ENCODE measurements at places on chromosomes 7 and 10.

- no peak for DNase-seq
Observed at GRCh38 chr10:11551916-11552602, 59.4 kb downstream of the USP6NL start.

- DNase-seq = no peak
Observed at GRCh38 chr10:120369856-120370276, 87.2 kb upstream of the PLPP4 start.

DNA sequence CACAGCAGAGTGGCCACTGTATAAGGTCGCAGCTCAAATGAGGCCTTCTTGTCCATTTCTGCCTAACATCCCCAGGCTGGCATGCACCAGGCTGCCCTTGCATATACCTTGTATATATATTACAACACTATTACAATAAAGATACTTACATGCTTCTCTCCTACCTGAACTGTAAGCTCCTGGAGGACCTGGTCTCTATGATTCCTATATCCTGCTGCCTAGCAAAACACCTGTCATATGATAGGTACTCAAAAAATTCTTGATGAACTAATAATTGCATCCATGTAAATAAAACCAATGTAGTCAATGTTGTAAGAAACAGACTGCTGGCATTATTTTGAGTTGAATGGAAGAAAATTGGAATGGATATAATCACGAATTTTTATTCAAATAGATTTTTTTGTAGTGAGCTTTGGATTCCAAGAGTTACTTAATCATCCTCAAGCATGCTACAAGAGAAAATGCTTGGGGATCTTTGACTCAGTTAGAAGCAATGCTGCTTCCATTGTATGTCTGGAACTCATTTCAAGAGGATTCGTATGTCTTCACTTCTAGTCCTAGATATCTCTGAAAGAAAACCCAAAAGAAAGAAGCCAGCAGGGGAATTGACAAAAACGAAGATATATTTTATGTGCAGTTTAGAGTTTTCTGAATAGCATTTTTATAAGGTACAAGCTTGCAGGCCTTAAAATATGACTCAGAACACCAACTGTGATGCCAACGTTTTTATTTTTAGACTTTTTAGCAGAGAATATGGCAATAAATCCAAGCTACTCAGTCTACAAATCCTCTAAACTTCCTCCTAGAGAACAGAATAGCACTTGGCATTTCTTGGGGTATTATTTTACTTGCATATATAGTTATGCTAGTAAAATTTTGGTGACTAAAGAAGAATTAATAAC lies 53.1 kb downstream of the OSBPL3 start:
- no peak for DNase-seq

DNA sequence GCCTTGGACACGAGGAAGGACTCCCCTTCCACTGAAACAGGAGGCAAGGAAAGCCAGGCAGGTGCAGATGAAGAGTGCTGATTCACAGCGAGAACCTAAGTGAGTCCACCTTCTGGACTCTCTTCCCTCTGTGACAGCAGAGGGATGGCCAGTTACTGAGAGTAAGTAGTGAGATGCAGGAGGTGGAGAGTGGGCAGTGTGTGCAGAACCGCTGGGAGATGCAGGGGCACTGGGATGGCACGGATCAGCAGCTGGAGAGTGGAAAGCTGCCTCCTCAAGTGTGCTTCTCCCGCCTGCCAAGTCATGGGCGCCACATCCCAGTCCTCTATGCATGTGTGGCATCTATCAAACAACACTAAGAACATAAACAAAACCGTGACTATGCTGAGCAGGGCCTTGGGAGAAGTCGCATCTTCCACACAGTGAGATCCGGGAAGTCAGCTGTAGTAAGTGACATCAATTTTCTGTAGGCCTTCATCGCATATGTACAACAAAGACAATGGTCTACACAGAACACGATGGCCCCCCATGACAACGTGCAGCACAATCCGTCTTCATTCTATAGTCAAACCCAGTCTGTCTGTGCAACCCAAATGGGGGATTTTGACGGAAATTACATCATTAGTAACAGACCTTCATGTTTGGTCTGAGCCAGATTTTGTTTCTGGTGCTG lies 217.4 kb upstream of the KLF14 start:
- no peak for DNase-seq

DNA sequence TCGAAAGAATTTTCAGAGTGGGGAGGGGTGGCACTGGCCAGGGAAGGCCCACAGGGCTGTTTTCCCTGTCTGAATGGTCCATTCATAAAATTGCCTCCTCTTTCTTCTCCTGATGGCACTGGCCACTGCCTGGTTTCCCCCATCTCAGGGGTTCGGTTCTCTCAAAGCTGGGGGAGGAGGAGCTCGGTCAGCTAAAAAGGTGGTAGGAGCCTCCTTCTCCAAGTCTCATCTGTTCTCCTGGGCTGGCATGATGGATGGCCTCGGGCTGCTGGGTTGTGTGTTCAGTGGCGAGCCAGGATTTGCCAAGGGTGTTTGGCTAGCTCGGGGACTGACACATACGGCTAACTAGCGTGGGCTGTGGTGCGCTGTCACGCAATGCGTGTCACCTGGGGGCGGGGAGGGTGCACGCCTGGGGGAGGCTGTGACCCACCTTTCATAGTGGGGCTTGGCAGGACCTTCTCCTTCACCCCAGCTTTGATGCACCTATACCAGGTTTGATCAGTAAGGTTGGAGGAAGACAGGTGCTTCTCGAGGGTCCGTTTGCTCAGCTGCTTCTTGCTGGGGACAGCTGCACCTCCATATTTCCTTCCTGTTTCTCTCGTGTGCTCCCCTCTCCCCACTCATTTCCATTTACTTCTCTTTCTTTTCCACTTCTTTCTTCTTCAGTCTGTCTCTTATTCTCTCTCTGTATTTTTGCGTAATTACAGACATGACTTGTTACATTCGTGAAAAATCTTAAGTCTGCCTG lies 36.3 kb downstream of the RBM20 start:
- DNase-seq = no peak

Data from cortex of kidney (tissue), 1 donor.